ENCODE measurements at places on chromosomes 3 and 15.

DNA sequence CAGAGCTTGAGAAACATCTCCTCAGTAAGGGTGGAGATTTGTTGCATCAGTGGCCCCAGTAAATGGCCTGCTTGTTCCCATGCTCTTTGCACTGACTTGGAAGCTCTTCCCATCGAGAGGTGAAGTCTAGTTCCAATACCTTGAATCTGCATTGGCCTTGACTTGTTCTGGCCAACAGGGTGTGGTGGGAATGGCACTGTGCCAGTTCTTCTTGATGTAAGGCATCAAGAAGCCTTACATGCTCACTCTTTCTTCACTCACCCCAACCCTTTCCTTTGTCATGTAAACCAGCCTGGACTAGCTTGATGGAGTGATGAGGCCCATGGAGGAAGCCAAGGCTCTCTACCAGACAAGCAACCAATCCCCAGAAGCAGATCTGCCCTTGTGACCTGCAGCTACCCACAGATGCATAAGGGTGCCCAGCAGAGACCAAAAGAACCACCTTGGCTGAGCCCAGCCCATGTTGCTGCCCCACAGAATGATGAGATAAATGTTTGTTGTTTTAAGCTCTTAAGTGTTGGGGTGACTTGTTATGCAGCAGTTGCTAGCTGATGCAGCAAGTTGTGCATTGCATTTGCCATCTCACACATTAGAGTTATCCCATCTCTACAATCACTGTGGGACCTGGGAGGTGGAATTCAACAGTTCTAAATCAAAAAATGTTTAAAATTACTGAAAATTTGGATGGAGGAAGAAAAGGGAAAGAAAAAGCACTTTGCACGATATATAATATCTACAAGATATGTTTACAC lies 11.1 kb upstream of the MGLL start:
- no peak for DNase-seq

- no peak for DNase-seq
Measured at GRCh38 chr15:61613729-61614128, 384.6 kb upstream of the RORA start.

DNA sequence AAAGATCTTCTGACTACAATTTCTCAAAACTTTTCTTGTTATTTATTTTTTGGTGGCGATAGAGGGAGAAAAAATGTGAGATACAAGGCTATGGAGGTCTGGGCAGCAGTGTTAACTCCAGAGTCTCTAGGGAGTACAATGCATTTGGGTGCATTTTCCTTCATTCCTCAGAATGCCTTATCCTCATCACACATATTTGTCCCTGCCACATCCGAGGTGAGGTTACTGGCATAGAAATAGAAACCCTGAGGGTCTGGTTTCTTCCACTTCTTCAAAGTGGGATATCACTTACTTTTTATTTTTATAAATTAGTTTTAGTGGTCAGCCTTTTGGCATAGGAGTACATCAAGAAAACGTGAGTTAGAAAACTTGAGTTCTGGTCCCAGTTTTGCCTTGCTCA lies 150.4 kb downstream of the TIGIT start:
- no peak for DNase-seq

DNA sequence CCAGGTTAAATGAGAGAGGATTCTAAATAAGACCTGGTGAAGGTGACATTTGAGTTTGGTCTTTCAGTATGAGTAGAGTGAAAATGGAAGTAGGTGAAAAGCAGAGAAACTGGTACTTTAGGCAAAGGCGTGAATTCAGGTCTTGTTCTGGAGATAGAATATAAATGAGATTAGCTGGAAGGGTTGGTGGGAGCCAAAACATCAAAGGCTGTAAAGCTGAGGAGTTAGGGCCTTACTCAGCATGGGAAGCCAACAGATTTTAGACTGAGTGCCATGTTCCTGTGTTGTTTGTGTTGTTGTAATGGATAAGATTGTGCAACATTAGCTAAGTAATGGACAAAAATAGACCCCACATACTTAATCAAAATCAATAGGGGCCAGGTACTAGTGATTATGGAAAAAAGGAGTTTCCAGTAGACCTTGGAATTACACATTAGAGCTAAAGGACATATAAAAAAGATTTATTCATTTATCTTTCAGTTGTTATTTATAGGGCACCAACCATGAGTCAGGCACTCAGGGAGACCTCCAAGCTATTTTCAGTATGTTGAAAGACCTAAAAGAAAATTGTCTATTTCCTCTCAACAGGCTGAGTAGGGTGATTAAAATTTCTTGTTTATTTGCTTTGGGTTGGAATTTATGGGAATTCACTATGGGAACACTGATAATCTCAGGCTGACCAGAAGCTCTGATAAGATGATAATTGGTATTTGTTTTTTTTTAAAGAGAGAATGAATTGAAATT lies 20.8 kb downstream of the ARL14 start:
- DNase-seq = no peak

DNA sequence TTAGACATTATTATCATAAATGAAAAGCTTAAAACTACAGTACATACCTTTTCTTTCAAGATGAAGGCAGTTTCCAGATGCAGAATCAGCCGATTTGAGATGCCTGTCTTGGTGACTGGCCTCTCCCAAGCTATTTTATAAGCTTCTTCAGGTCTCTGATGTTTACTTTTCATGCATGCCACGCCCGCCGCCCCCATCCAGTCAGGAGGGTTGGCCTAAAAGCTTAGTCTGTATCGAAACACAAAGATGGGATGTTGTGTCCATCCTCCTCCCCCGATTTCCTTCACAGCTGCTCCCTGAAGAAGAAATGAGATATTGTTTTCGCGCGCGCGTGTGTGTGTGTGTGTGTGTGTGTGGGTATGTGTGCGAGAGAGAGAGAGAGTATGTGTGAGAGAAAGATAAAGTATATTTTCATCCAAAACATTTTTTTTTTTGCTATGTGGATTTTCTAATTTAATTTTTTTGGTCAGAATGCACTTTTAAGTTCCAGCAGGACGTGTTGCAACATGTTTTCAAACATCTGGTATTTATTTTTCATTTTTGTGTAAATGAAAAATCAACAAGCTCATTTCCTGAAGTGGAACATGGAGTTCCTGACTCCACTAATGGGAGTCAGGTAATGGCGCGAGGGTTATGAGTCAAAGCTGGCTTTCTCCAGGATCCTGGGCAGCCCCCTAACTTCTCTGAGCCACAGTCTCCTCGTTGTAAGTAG lies at the start of gene APOD:
APOD (minus strand) TSS at position 110 of the 712 bp plus-strand sequence. CDS start 4,479 bp downstream, outside the sequence.
- DNase-seq = no peak

DNA sequence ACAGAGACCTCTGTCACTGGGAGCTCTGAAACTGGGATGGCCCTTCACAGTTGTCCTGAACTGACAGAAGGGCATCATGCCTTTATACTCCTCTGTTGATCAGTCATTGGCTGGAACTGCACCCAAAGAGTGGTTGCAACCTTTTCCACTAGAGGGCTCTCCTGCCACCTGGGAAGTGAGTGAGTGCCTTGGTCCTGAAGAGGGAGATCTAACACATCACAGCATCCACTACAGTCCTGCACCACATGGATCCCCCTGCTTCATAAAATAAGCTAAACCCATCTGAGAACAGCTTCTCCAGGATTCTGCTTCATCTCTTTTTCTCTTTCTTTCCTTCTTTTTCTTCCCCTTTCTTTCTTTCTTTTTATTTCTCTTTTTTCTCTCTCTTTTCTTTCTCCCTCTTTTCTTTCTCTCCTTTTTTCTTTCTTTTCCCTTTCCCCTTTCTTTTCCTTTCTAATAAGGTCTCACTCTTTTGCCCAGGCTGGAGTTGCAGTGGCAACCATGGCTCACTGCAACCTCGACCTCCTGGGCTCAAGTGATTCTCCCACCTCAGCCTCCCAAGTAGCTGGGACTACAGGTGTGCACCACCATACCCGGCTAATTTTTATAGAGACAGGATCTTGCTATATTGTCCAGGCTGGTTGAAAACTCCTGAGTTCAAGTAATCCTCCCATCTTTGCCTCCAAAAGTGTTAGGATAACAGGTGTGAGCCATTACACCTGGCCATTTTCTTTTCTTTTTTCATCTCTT lies 42.8 kb upstream of the RAF1 start:
- DNase-seq = peak; percentile 36

GRCh38 chr3:102084704-102085103 lies 235.4 kb downstream of the NFKBIZ start:
- DNase-seq = no peak

DNA sequence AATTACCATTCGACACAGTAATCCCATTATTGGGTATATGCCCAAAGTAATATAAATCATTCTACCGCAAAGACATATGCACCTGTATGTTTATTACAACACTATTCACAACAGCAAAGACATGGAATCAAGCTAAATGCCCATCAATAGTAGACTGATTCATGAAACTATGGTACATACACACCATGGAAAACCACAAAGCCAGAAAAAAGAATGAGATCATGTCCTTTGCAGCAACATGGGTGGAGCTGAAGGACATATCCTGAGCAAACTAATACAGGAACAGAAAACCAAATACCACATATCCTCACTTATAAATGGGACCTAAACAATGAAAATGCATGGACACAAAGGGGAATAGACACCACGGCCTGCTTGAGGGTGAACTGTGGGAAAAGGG lies 11.1 kb upstream of the MCF2L2 start:
- no peak for DNase-seq

DNA sequence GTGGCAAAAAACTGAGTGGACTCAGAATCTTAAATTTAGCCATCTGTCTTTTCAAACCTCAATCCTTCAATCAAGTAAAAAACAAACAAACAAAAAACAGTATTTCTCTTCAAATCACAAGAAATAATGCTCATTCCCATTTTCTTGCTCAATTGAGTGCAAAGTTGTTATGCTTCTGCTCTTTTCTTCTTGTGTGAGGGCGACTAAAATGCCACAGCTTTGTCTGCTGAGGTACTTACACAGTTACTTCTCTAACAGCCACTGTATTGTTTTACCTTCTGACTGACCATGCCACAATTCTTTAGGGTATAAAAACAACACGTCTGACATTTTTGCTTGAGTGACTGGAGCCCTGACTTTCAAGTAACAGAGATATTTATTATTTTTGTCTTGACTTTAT lies 617.4 kb downstream of the NAALADL2 start:
- DNase-seq = no peak

GRCh38 chr15:82942691-82943090 lies 9.8 kb downstream of the HOMER2 start:
- no peak for DNase-seq

- no peak for DNase-seq
Measured at GRCh38 chr3:124364317-124365020, 365.8 kb upstream of the UMPS start.

GRCh38 chr3:154684440-154684839 lies 254.4 kb upstream of the GPR149 start:
- DNase-seq = no peak

- no peak for DNase-seq
Measured at GRCh38 chr3:116339441-116340028, 105.8 kb downstream of the LSAMP start.

DNA sequence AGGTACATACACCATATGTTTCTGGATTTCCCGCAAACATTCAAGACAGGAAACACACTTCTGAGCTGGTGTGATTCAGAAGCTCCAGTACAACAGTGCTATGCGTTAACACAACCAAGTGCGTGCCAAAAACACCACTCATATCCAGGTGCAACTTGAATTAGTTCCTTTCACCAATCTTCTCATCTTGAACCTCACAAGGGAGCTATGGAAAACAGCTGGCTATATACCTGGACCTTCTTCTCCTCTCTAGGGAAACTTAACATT lies 31.3 kb downstream of the SUSD5 start:
- DNase-seq = no peak

- DNase-seq = no peak
Measured at GRCh38 chr3:194320744-194321243, 30.3 kb downstream of the CPN2 start.

DNA sequence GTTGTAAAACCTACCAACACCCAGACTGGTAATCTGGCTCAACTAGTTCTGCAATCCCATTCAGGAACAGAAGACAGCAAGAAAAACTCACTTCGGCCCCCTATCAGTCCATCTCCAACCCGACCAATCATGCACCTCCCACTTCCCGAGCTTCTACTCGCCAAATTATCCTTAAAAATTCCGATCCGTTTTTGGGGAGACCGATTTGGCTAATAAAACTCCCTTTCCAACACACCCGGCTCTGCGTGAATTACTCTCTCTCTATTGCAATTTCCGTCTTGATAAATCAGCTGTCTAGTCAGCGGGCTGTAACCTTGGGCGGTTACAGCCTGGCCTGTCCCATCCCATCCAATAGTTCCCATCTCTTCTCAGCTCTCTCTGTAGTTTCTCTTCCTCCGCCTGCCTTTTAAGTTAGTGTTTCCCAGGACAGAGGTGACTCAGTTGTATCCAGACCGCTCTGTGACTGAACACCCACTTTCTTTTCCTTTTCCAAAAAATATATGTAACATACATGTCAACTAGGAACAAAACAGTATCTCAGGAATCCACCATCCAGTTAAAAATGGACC lies 780 bp upstream of the ACAD9 start:
- peak; percentile 3 for DNase-seq

DNA sequence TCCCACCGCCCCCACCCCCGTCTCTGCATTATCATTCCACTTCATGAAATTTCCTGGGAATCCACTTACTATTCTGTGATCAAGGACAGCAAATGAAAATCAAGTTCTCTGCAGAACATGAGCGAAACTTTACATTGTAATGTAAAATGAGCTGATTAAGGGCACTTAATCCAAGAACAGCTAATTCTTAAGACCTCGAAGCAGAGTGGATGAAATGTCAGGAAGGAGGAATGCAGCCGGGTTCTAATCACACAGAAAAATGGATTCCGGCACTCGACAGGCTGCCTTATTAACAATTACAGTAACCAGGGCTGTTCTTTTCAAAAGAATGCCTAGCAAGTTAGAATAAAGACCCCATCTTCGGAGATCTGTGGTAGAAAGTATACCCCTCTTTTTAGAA lies 57.5 kb downstream of the RFTN1 start:
- DNase-seq = no peak

- DNase-seq = no peak
Measured at GRCh38 chr15:68040144-68040543, 14.0 kb upstream of the PIAS1 start.

GRCh38 chr3:124202754-124203153 lies 210.8 kb upstream of the ROPN1 start:
- no peak for DNase-seq

DNA sequence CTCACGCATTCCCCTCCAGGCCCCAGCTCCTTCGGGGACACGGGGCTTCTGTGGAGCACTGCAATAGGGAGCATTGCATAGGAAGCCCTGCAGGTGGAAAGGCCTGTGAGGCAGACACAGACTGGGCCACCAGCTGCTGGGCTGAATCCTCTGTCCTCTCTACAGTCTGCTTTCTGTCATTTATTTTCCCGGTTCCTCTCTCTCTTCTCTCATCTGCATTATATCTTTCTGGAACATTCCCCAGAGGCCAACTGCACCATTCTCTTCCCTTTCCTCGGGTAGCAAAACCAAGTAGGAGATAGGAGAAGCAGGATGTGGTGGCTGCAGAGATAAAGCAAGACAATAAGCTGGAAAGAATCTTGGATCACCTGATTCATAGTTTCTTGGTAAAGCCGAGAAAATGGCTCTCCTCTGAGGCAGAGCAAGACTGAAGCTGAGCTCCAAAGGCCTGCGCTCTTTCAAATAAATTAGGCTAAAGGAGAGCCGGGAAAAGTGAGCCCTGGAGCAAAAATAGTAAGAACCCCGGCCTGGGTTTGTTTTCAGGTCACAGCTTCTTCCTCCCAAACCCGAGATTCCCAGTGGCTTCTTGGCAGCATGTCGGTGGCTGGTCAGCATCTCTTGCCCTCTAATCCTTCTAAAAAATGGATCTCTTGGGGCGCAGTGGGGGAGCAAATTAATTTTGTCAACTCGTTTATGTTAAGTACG lies 5.3 kb downstream of the TM4SF4 start:
- DNase-seq = no peak

GRCh38 chr15:75985971-75986370 lies 26.3 kb downstream of the NRG4 start:
- no peak for DNase-seq
